ENCODE measurements at places on chromosomes 2 and 18. TPM values are rescaled to one million over a fixed set of nuclear protein-coding genes. Genes with fewer than 3 reads are reported as not detected.

- H3K4me3 ChIP-seq = no peak overlapping the region
- peak; percentile 65 for DNase-seq
- H3K4me1 ChIP-seq = no peaks in the 10 kb centered on the region
- H3K27me3 ChIP-seq = no peaks in the 10 kb centered on the region
- H3K27ac ChIP-seq = no peak overlapping the region
These were observed 271.7 kb downstream of the TWIST2 start for GRCh38 chr2:239119346-239120126.

TEKT4 gene
- 1.8 TPM for total RNA-seq

DNA sequence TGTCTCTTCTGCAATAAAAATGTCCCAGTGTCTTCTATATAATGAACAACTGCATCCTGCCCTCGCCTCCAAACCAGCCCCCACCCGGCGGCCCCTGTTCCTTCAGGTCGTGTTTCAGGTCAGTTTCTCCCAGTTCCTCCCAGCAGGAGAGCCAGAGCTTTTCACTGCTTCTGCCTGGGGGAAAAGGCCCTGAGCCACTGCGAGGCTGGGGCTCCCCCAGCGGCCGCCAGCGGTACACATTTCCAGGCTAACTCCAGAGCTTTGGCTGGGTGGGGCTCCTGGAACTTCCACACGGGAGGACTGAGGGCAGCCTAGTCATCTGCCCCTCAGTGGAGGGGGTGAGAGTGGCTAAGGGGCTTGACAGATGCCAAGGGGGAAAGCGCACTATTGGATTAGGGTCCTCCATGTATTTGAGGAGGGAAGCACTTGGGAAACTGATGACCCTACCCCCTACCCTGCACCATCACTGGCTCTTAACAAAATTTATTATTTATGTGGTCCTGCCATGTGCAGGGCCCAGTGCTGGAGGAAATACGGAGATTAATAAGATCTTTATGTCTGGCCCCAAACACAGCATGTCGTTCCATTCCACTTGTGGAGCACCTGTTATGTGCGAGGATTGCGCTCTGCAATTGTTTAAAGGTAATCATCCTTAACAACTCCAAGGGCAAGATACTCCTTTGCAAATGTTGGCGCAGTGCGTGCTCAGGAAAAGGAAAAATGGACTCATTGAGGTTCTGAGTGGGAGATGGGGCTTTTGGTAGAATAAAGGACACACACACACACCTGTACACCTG is 17.3 kb upstream of the CYS1 start:
- no peak overlapping the region for H3K27ac ChIP-seq
- no peaks in the 10 kb centered on the region for H3K36me3 ChIP-seq
- no peak overlapping the region for H3K4me3 ChIP-seq
- H3K4me1 ChIP-seq = peaks cover 8% of the 10 kb centered on the region
- H3K27me3 ChIP-seq = no peaks in the 10 kb centered on the region

GRCh38 chr18:80143881-80144280 is 34.8 kb downstream of the ADNP2 start:
- no peak for DNase-seq
- H3K36me3 ChIP-seq = no peaks in the 10 kb centered on the region

IL1RL2 gene
- 2.5 TPM for total RNA-seq

DNA sequence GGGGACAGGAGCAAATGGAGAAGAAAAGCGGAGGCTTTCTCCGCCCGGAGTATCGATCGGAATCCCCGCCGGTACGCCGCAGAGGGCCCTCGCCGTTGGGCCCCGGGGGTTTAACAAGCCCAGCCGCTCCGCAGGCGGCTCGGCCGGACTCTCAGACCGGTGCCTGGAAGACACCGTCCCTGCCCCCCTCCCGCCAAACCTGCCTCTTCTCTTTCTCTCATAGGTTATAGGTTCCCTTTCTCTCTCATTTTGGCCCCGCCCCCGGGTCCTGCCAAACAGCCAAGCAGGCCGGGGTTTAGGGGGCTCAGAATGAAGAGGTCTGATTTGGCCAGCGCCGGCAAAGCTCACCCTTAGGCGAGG is 4.4 kb downstream of the ONECUT2 start:
- no peak overlapping the region for H3K4me3 ChIP-seq
- H3K36me3 ChIP-seq = no peaks in the 10 kb centered on the region
- H3K27me3 ChIP-seq = peaks cover 97% of the 10 kb centered on the region
- no peak overlapping the region for H3K27ac ChIP-seq

SPEG gene
- 7.3 TPM for total RNA-seq

RGPD3 gene
- total RNA-seq = 0.17 TPM

GRCh38 chr2:237720957-237721356 is 77.6 kb upstream of the RBM44 start:
- peaks cover 5% of the 10 kb centered on the region for H3K4me1 ChIP-seq
- H3K27ac ChIP-seq = no peak overlapping the region
- no peak overlapping the region for H3K4me3 ChIP-seq
- H3K36me3 ChIP-seq = no peaks in the 10 kb centered on the region
- H3K27me3 ChIP-seq = no peaks in the 10 kb centered on the region

- no peaks in the 10 kb centered on the region for H3K36me3 ChIP-seq
- no peaks in the 10 kb centered on the region for H3K4me1 ChIP-seq
- no peak for DNase-seq
- no peak overlapping the region for H3K27ac ChIP-seq
These were observed 96.0 kb upstream of the NEUROD1 start for GRCh38 chr2:181776336-181776735.

DNA sequence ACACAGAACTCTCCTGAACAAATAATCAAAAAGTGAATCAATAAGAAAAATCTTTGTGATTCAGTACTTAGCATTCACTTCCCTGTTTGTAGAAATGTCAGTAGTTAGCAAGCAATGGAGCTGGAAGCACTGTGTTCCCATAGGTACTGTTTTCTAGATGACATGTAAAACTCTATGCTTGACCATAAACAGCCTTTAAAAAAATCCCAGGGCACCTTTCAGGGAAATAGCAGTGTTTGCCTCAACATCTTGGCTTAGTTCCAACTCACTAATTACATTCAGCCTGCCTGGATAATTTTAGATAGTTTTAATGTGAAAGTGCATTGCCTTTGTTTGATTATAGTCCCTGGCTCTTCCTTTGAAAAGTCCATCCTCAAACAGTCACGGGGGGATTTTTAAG is 721.8 kb downstream of the ERBB4 start:
- no peaks in the 10 kb centered on the region for H3K36me3 ChIP-seq
- no peaks in the 10 kb centered on the region for H3K4me1 ChIP-seq
- no peak for DNase-seq
- H3K4me3 ChIP-seq = no peak overlapping the region
- H3K27ac ChIP-seq = no peak overlapping the region

VIT gene
- total RNA-seq = 0.20 TPM

- H3K36me3 ChIP-seq = no peaks in the 10 kb centered on the region
- H3K4me1 ChIP-seq = no peaks in the 10 kb centered on the region
- H3K27me3 ChIP-seq = no peaks in the 10 kb centered on the region
- H3K27ac ChIP-seq = peak overlapping the region; percentile 33
These were observed 21.4 kb upstream of the MLPH start for GRCh38 chr2:237465515-237466148.

OR6B2 gene
- total RNA-seq = not detected

HOXD12 gene
- total RNA-seq = not detected

NAT8 gene
- not detected for total RNA-seq

DNA sequence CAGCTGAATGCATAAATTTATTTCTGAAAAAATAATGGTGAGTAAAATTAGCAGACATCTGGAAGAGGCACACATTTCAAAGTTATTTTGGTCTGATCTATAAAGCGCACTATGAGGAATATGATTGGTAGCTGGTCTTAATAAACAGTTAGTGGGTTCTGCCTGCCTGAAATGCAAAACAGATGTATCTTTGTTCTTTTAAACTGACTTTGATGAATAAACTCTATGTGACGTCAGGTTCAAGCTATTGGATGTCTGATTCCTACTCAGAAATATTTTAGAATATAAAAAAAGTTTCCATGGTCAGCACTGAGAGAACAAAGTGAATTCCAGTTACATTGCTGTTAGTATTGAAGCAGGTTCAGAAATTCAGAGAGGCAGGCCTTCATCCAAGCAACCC is 136.4 kb downstream of the TPGS2 start:
- H3K4me3 ChIP-seq = no peak overlapping the region
- no peak overlapping the region for H3K27ac ChIP-seq
- no peak for DNase-seq
- H3K4me1 ChIP-seq = no peaks in the 10 kb centered on the region

DNA sequence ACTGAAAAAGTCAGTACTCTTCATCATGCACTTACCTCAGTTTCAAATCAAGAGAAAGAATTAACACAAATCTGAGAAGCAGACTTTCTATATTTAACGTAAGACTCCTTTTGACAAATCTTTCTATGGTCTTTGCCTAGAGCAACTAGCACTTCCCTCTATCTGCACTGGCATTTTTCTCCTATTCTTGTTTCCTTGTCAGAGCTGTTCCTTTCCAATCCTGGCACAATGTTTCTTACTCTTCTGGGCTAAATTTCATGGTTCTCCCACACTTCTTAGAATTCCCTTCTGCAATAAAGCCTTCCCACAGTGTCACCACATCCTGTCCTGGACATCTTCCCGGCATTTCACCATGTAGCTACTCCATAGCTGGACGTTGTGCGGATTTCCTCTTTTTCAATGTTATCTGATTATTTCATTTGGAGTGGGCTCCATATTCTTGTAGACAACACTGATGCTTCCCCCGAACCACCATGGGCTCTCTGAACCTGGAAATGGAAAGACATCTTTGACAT is 144.7 kb upstream of the CTNNA2 start:
- H3K4me1 ChIP-seq = no peaks in the 10 kb centered on the region
- no peaks in the 10 kb centered on the region for H3K27me3 ChIP-seq
- no peak overlapping the region for H3K4me3 ChIP-seq
- no peaks in the 10 kb centered on the region for H3K36me3 ChIP-seq
- no peak for DNase-seq
- H3K27ac ChIP-seq = no peak overlapping the region

DNA sequence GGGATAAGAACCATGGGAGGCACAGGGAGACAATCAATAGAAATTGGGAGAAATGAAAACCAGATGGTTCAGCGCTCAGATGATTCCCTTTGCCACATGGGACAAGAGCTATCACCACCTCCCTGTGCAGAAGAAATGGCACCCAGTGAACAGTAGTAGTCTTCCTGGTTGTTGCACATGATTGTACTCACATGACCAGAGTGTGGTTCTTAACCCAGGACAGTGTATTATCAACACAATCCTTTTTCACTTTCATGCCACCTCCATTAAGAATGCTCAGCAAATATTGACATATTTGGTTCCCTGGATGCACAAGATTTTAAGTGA is 149.0 kb upstream of the SH3BP4 start:
- no peak for DNase-seq
- no peaks in the 10 kb centered on the region for H3K36me3 ChIP-seq
- no peak overlapping the region for H3K27ac ChIP-seq
- H3K4me3 ChIP-seq = no peak overlapping the region
- H3K27me3 ChIP-seq = no peaks in the 10 kb centered on the region

KATNAL2 gene
- total RNA-seq = 2.4 TPM

CDH2 gene
- 15.0 TPM for total RNA-seq

DNA sequence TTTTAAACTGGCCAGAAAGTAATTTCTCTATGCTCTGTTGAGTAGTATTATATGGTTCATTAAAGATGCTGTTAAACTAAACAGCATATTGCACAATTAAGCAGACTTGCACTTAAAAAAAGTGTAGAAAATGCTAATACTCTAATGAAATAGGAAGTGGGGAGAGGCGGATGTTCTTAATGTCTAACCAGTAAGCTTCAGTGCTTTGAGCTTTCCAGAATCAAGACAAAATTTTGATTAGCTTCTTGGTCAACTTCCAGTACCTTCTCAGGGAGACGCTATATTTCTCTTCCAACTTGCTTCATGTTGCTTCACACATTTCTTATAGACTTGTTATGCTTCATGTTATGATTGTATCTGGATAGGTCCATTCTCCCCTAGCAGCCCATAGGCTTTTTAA is 89.1 kb downstream of the MAP2 start:
- no peak for DNase-seq
- no peak overlapping the region for H3K27ac ChIP-seq
- H3K27me3 ChIP-seq = no peaks in the 10 kb centered on the region
- H3K4me3 ChIP-seq = no peak overlapping the region
- no peaks in the 10 kb centered on the region for H3K36me3 ChIP-seq

DNA sequence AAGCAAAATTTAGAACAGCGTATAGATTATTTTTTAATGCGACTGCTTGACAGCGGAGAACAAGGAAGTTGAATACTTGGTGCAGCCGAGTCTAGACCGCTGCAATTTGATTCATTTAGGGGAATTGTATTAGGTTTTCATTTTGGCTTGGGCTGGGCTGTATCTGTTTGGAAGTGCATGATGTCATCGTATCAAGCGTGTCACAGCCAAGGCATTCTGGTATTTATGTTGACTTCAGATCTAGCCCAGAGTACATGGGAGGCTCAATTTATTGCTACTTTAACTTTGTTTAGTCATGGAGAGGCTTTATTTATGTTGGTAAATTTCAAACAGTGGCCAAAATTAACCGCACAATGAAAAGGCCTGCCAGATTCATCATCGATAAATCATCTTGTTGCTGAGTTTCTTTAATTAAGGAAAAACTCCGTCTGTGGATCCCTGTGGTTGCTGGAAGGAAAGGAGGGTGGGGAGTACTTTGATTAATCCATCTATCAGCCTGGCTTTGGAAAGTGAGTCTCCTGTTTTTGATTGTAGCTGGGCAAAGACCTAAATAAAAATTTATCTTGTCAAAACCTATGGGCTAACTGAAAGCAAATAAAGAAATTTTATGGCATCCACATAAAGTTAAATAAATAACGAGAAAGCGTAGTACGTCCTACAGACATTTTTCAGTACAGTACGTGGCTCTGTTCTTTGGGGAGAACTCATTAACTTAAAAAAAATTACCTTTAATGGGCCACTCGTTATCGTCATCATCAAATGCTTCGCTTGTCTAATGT is 230.4 kb upstream of the SPRED2 start:
- no peak overlapping the region for H3K27ac ChIP-seq
- no peaks in the 10 kb centered on the region for H3K27me3 ChIP-seq
- no peaks in the 10 kb centered on the region for H3K4me1 ChIP-seq
- H3K4me3 ChIP-seq = no peak overlapping the region
- peak; percentile 24 for DNase-seq

ZC3H6 gene
- 10.0 TPM for total RNA-seq

UGT1A9 gene
- total RNA-seq = not detected

CCDC138 gene
- 4.5 TPM for total RNA-seq

GRCh38 chr2:226333388-226333787 is 466.2 kb downstream of the IRS1 start:
- no peak for DNase-seq
- H3K36me3 ChIP-seq = no peaks in the 10 kb centered on the region
- H3K4me1 ChIP-seq = no peaks in the 10 kb centered on the region
- no peak overlapping the region for H3K4me3 ChIP-seq
- no peak overlapping the region for H3K27ac ChIP-seq

- H3K4me3 ChIP-seq = peak overlapping the region; percentile 58
- no peaks in the 10 kb centered on the region for H3K36me3 ChIP-seq
- H3K27ac ChIP-seq = peak overlapping the region; percentile 98
- peaks cover 3% of the 10 kb centered on the region for H3K4me1 ChIP-seq
These were observed 748 bp upstream of the ZNF804A start for GRCh38 chr2:184597571-184597991.

ACSL3 gene
- 102 TPM for total RNA-seq

RNF125 gene
- 6.1 TPM for total RNA-seq

PROKR1 gene
- total RNA-seq = not detected

GRCh38 chr2:176172007-176172894 is 15.1 kb downstream of the HOXD3 start:
- H3K27me3 ChIP-seq = peaks cover 100% of the 10 kb centered on the region
- no peak for DNase-seq
- no peaks in the 10 kb centered on the region for H3K36me3 ChIP-seq
- no peaks in the 10 kb centered on the region for H3K4me1 ChIP-seq
- no peak overlapping the region for H3K27ac ChIP-seq
- peak overlapping the region; percentile 1 for H3K4me3 ChIP-seq

TET3 gene
- total RNA-seq = 16.6 TPM
